ENCODE measurements at places on chromosomes 3 and 15.

DNA sequence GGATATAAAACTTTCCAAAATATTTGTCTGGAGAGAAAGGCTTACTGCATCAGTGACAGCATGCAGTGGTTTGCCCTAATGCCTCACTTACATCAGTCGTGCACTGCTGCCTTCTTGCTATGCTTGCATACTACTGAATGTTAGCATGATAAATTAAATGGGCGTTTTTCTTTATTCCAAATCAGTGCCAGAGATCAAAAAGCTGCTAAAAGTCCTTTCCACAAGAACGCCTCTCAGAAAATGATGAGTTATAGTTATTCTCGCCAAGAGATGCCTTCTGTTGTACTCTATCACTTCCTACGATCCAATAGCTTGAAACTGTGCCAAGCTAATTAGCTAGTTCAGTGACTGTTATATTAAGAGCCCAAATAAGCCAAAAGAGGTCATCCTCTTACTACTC lies 345.8 kb upstream of the ROBO2 start:
- H3K27ac ChIP-seq, result no peak overlapping the region
- H3K4me3 ChIP-seq, result no peak overlapping the region
- H3K4me1 ChIP-seq, result no peaks in the 10 kb centered on the region
- no peak for DNase-seq
- no peaks in the 10 kb centered on the region for H3K36me3 ChIP-seq

GRCh38 chr3:150545419-150546225 lies 674 bp downstream of the SERP1 start:
- peak overlapping the region; percentile 100 for H3K27ac ChIP-seq
- peaks cover 13% of the 10 kb centered on the region for H3K36me3 ChIP-seq
- no peak for DNase-seq
- H3K4me1 ChIP-seq, result peaks cover 24% of the 10 kb centered on the region
- no peaks in the 10 kb centered on the region for H3K27me3 ChIP-seq
- H3K4me3 ChIP-seq, result peak overlapping the region; percentile 89

DNA sequence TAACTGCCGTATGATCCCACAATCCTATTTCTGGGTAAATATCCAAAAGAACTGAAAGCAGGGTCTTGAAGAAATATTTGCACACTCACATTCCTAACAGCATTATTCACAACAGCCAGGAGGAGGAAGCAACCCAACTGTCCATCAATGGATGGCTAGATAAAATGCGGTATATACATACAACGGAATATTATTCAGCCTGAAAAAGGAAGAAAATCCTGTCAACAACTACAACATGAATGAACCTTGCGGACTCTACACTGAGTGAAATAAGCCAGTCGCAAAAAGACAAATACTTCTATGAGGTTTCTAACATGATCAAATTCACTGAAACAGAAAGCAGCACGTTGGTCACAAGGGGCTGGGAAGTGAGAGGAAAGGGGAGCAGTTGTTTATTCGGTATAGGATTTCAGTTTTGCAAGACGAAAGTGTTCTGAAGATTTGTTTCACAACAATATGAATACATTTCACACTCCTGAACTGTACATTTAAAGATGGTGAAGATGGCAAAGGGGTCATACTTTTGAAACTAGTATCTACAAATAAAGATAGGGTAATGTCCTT lies 6.2 kb downstream of the DLG1 start:
- no peak overlapping the region for H3K27ac ChIP-seq
- H3K27me3 ChIP-seq, result no peaks in the 10 kb centered on the region
- H3K36me3 ChIP-seq, result peaks cover 4% of the 10 kb centered on the region
- H3K4me3 ChIP-seq, result no peak overlapping the region
- DNase-seq, result no peak

GRCh38 chr3:151732861-151733260 lies 866 bp upstream of the AADACL2 start:
- no peaks in the 10 kb centered on the region for H3K36me3 ChIP-seq
- no peak overlapping the region for H3K4me3 ChIP-seq
- H3K4me1 ChIP-seq, result no peaks in the 10 kb centered on the region
- no peak for DNase-seq
- no peak overlapping the region for H3K27ac ChIP-seq

DNA sequence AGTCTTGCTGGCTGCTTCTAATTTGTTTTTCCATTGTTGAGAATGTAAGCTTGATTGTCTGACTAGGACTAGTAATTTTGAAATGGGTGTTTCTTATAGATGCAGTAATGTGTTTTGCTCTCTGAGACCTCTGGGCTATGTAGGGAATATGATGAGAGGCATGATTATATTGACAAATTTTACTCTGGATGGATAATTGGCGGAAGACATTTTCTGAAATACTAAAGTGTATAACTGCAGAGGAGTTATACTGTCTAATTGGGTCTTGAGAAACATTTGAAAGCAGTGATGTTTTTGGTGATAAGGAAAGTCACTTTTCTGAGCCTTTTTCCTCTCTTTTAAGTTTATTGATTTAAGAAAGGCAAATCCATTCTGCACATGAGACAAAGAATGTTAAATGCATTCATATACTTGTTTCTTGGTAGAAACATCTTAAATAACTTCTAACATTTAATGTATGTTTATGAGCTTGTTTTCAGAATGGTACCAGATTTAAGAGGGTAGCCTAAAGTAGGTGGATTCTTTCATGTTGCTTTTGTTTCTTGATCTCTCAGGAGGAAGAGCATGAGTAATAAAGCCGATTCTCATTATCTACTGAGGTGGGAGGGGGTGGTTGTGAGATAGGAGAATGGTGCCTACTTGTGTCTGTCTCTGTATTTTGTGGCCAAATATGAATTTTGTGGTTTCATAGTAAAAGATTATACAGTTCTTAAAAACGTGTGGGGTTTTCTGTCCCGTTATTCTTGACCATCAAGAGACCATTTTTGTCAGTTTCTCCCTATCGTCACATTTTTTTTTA lies 2.0 kb downstream of the ATP2C1 start:
- no peaks in the 10 kb centered on the region for H3K36me3 ChIP-seq
- no peak overlapping the region for H3K27ac ChIP-seq
- no peaks in the 10 kb centered on the region for H3K4me1 ChIP-seq
- no peak overlapping the region for H3K4me3 ChIP-seq
- H3K27me3 ChIP-seq, result no peaks in the 10 kb centered on the region
- DNase-seq, result no peak

GRCh38 chr3:174533286-174533685 lies 325.8 kb upstream of the NAALADL2 start:
- no peaks in the 10 kb centered on the region for H3K27me3 ChIP-seq
- no peaks in the 10 kb centered on the region for H3K36me3 ChIP-seq
- H3K4me1 ChIP-seq, result no peaks in the 10 kb centered on the region
- no peak for DNase-seq
- H3K27ac ChIP-seq, result no peak overlapping the region

GRCh38 chr3:160893207-160893606 lies 137.2 kb downstream of the PPM1L start:
- DNase-seq, result no peak
- no peaks in the 10 kb centered on the region for H3K27me3 ChIP-seq
- no peak overlapping the region for H3K27ac ChIP-seq
- no peaks in the 10 kb centered on the region for H3K4me1 ChIP-seq
- H3K36me3 ChIP-seq, result no peaks in the 10 kb centered on the region
- no peak overlapping the region for H3K4me3 ChIP-seq

DNA sequence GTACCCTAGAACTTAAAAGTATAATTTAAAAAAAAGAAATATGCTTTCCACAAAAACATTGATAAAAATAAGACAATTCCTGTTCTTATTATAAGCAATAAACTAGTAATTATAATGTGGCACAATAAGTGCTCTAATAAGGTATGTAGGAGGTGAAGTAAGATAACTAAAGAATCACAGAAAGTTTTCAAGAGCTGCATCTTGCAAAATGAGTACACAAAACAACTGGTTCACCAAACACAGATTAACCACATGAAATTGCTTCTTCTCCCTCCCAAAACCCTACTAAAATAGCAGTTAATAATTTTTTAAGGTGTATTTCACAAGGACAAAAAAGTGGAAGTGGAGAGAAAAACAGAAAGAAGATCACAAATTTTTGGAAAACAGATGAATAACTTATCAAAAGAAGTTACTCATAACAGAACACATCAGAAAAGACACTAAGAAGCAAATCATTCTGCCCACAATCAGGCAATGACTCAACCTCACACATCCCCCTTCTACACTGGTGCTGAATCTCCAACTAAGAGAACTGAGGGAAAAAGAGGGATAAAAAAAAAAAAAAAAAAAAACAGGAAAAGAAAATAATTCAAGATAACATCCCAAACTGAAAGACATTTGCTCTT lies 64.2 kb downstream of the TBC1D5 start:
- no peaks in the 10 kb centered on the region for H3K4me1 ChIP-seq
- H3K36me3 ChIP-seq, result no peaks in the 10 kb centered on the region

DNA sequence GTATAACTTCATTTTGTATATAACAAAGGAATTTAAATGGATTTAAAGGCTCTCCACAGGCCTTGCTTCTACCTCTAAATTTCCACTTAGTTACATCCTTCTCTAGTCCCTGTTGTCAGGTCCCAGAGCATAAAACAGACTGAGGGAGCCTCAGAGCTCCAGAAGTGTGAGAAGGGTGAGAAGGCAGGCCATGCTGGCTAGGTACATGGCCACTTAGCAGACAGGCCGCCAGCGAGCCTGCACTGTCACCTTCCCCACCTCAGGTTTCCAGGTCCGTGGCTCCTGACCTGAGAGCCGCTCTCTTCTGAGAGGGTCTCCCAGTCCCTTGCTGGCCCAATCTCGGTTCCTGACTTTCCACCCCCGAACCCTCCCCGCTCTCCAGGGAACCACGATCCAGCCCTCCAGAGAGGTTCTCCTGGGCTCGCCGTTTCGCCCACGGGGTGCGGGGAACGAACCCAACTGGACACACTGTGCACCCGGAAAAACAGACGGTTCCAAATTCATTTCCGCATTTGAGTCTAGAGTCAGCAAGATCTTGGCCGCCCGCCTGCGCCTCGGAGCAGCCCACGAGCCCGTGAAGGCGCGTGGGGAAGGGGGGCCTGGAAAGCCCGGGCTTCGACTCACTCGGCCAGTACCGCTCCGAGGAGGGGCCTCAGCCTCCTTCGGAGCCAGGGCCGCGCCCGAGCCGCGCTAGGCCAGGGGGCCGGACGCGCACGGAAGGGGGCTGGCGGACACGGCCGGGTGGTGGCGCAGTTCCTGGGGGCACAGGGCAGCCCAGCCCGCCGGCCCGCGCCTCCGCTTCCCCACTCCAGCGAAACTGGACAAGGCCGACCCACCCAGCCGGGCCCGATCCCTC lies 16.7 kb upstream of the SOX2 start:
- DNase-seq, result no peak
- peaks cover 28% of the 10 kb centered on the region for H3K27me3 ChIP-seq
- H3K4me3 ChIP-seq, result peak overlapping the region; percentile 60
- H3K27ac ChIP-seq, result no peak overlapping the region
- H3K36me3 ChIP-seq, result no peaks in the 10 kb centered on the region
- peaks cover 10% of the 10 kb centered on the region for H3K4me1 ChIP-seq

DNA sequence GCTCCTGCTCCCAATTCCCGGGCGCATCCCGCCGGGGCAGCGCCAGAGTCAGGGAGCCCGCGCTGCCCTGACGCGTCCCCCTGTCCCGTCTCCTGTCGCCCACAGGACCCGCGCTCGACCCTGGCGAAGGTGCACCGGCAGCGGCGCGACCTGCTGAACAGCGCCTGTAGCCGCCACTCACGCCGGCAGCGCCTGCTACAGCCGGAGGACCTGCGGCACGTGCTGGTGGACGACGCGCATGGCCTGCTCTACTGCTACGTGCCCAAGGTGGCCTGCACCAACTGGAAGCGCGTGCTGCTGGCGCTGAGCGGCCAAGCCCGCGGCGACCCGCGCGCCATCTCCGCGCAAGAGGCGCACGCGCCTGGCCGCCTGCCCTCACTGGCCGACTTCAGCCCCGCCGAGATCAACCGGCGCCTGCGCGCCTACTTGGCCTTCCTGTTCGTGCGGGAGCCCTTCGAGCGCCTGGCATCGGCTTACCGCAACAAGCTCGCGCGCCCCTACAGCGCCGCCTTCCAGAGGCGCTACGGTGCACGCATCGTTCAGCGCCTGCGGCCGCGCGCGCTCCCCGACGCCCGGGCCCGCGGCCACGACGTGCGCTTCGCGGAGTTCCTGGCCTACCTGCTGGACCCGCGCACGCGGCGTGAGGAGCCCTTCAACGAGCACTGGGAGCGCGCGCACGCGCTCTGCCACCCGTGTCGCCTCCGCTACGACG lies 16.9 kb downstream of the C3orf22 start:
- H3K4me3 ChIP-seq, result no peak overlapping the region
- no peaks in the 10 kb centered on the region for H3K4me1 ChIP-seq
- H3K27ac ChIP-seq, result no peak overlapping the region
- H3K27me3 ChIP-seq, result peaks cover 11% of the 10 kb centered on the region
- no peak for DNase-seq

DNA sequence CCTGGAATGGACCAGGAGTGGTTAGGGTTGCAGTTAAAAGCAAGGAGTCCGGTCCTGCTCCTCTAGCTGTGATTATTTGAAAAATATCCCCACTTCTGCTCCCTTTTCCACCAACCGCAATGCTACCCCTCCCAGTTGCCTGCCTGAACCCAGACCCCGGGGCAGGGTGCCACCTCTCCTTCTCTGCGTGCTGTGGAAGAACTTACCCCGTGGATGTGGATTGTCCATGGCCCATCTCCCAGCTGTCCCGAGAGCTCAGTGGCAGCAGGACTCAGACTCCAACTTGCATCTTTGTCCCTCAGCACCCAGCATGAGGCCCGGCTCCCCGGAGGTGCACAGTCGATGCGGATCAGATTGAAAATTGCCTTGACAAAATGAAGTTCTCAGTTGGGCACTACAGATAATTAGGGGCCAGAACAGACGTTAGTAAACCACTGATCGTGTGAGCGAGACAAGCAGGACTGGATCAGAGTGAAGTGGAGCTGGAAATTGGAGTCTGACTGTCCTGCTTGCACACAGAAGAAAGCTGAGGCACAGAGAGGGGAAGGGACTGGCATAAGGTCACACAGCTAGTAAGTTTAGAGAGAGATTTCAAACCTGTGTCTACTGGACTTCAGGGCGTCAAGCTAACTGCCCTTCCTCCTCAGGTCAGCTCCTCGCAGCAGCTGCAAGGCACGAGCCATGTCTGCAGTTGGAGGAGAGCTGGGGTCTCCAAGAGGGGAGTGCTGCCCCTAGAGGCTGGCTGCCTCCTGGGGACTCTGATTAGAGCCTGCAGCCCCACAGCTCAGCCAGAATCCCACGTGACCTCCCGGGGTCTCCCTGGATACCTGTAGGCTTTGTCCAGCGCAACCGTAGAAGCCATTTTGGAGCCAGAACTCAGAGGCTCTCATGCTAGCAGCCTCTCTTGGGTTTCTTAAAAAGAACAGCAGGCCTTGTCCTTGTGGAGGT lies 14.7 kb downstream of the SLC6A1 start:
- no peak overlapping the region for H3K4me3 ChIP-seq
- H3K27me3 ChIP-seq, result no peaks in the 10 kb centered on the region
- no peak overlapping the region for H3K27ac ChIP-seq
- H3K36me3 ChIP-seq, result no peaks in the 10 kb centered on the region
- no peak for DNase-seq
- H3K4me1 ChIP-seq, result no peaks in the 10 kb centered on the region

DNA sequence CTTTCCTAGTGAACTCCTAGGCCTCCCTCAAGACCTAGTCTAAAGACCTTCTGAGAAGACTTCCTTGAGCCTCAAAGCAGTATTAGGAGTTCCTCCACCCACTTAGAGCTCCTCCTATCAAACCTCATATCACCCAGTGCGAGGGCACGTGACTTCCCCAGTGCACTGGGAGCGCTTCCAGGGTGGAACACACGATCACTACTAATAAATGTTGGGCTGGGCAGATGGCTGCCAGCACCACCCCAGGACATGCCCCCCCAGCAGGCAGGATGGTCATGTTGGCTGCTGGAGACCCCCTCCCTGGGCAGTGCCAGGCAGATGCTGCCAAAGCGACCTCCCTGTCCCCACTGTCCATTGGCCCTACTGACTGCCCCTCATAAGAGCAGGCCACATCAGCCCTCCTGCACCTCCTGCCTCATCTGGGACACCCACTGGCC lies 8.5 kb upstream of the PLXND1 start:
- H3K27me3 ChIP-seq, result no peaks in the 10 kb centered on the region
- no peaks in the 10 kb centered on the region for H3K36me3 ChIP-seq
- peak overlapping the region; percentile 58 for H3K27ac ChIP-seq
- H3K4me1 ChIP-seq, result peaks cover 11% of the 10 kb centered on the region
